Nephron progenitor cell (in vitro differentiated cells): ENCODE measurements at places on chromosomes 6 and 20.

- DNase-seq, result no peak
Measured at GRCh38 chr20:53623134-53623453, 29.5 kb upstream of the ZNF217 start.

GRCh38 chr6:140653972-140654371 is 1279.5 kb upstream of the CITED2 start:
- DNase-seq, result no peak

DNA sequence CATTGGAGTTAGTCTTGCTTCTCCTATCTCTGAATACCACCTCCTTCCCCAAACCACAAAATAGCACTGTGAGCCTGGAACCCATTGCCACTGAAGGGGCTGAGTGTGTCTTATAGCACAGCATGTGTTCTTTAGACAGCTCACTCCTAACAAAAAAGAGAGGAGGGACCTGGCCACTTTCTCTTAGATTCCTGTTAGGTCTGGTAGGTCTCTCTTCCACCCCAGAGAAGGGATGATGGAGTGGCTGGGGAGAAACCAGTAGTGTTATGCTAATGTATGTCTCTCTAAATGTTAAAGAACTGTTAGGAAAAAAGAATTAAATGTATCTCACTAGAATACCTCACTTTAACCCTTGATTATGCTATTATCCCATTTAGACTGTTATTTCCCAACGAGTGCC is 340.3 kb downstream of the EPHA7 start:
- DNase-seq, result no peak

DNA sequence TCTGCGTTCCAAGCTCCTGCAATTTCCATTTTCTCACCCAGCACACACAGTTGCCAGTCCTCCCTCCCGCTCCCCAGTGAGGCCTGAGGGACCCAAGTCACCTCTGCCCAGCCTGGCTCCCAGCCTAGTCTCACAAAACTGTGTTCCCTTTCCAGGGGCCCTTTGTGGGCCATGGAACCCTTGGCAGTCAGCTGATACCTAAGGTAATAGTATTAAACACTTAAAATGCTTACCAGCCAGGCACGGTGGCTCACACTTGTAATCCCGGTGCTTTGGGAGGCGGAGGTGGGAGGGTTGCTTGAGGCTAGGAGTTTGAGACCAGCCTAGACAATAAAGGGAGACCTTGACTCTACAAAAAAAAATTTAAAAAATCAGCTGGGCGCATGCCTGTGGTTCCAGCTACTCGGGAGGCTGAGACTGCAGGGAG is 3.2 kb upstream of the RBM38 start:
- no peak for DNase-seq

DNA sequence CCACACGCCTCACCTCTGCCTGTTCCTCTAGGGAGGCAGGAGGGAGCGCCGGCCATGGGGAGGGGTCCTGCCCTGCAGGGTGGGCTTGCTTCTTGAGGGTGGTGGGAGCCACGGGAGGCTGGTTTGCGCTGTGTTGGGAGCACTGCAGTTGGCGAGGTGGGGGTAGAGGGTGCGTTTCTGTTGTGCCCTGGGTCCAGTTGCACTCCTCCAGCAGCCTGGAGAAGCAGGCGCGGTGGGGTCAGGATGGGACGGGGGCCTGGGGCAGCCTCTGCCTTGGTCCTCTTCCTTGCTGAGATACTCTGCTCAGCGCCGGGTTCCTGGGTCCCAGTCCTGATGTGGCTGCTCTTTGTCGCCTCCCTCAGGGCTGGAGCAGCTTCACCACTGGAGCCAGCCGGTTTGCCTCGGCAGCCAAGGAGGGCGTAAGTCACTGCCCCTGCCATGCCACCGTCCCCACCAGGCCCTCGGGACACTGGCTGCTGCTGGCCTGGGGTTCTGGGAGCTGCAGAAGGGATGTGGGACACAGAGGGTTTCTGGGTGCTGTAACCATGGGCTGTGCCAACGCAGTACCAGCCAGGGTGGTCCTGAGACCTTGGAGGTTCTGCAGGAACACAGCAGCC is 8.4 kb downstream of the ARFGAP1 start:
- no peak for DNase-seq
